ENCODE measurements at places on chromosomes 1 and 21. TPM values are rescaled to one million over a fixed set of nuclear protein-coding genes. Genes with fewer than 3 reads are reported as not detected.

Gene CHIT1
- not detected for total RNA-seq

Gene CSF3R
- total RNA-seq, result not detected

Gene HCN3
- 6.6 TPM for total RNA-seq

Gene RAD54L
- 10.9 TPM for total RNA-seq
